ENCODE measurements at places on chromosomes 3 and 15.

DNA sequence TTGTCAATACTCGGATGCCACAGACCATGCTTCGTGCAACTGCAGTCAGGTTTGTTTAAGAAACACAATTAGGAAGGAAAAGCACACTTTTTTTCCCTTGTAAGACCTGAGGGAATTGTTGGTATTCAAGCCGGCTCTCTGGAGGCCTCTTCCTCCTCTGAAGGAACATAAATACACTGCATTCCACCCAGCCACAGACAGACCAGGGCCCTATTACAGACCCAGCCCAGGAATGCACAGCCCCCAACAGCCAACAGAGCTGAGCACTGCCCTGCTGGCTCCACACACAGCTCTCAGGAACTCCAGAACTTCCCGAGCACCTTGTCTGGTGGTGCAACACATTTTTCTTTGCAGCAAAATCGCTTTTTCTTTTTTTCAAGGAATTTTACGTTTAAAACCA is 488.7 kb upstream of the PROK2 start:
- DNase-seq = peak; percentile 97

GRCh38 chr3:15538345-15538744 is 16.8 kb upstream of the COLQ start:
- DNase-seq = no peak

DNA sequence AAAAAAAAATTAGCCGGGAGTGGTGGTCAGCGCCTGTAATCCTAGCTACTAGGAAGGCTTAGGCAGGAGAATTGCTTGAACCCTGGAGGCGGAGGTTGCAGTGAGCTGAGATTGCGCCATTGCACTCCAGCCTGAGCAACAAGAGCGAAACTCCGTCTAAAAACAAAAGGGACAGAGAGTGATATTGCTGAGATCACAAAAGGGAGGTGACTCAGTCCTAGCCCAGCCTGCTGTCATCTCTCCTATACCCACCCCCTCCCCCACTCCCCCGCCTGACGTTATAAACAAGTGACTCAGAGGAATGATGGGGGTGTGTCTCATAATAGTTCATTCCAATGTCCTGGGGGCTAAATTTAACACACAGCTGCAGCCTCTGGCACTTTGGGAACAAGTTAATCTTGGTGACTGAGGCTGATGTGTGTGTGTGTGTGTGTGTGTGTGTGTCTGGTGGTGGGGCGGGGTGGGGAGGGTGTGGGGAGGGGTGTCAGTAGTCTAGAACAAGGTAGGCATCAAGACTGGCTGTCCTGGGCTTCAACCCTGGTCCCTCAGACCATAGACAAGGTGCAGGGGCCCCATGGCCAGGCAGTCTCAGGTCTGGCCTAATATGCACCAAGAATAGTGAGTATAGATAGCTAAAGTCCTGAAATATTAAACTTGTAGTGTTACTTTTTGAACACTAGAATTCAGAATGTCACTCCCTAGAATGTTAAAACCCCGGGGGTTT is 1.3 kb upstream of the KLHL40 start:
- peak; percentile 66 for DNase-seq

DNA sequence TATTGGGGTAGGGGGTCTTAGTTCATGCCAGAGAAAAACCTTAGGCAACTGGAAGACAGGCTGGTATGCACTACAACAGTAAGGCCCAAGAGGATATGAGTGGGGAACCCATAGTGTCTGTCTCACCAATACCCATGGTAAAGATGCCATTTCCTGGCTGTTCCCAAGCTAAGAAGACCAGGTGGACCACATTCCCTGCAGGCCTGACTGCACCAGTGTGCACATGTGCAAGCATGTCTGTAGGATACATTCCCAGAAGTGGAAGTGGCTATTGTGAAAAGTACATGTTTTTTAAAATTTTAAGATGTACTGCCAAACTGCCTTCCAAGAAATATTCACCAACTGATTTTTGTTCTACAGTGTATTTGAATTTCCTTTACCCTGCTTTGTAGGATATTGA is 207.3 kb upstream of the CTNNB1 start:
- no peak for DNase-seq

DNA sequence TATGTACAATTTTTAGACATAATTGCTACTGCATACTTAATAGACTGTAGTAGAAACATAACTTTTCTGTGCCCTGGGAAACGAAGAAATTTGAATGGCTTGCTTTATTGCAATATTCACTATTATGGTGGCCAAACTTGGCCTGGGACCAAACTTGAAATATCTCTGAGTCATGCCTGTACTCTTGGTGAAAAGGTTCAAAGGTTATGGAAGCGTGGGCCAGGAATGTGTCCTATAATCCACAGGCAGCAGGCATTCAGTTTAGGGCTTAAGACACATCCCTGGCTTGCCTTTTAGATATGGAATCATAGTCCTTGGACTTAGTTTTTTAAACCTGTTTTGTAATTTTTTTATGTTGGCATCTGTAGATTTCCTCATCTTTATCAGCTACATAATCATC is 124.3 kb downstream of the LRIG1 start:
- no peak for DNase-seq

DNA sequence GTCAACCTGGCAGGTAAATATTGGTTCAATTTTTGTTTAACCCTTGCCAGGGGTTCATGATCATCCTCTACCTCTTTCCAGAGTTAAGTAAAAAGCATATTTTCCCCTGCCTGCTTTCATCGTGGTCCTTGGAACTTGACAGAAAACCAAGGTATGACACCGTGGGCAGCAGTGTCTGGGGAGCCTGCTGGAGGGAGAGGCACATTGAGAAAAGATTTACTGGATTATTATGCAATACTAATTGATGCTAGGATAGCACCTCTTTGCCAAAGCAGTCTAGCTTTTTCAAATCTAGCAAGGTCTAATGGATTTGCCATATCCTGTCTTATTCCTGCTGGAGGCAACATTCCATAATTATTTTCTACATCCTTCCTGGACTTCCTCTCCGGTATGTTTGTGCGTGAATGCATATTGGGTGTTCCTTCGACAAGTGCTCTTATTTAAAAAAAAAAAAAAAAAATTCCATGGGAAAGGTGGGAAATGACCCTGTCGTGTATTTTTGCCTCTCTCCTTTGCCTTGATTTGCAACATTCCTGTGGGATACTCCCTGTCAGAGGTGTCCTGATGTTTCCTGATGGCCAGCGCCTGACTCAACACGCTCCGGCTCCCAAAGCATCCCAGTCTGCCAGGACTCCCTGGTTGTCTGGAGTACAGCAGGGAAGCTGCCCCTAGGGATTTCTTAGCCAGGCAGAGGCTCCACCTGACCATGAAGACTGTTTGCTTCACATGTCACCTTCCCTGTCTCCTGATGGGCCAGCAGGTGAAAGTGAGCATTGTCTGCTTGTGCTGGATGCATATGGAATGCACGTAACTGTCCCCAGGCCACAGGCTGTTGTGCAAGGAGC is 6.3 kb downstream of the BHLHE40 start:
- no peak for DNase-seq

DNA sequence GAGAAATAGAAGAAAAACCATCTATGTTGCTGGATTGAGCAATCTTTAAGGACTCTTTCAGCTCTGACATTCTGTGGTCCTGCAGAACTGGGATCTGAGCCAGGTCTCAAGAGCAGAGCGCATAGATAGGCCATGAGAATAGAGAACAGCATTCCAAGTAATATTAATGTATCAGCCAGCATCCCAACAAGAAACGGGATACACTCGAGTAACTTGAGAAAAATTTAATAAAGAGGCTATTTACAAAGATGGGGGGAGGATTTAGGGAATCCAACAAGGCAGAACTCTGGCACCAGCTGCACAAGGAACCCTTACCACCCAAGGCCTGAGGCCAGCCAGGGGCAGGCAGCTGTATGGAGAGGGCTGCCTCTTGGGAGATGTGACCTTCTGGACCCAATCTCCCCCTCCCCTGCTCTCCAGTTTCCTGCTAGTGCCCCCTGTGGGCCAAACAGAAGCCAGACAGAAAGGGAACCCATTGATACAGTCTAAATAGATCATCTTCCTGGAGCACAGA is 8.2 kb downstream of the TMOD2 start:
- peak; percentile 95 for DNase-seq

- DNase-seq = no peak
Observed at GRCh38 chr3:119611664-119612063, 14.0 kb downstream of the PLA1A start.

DNA sequence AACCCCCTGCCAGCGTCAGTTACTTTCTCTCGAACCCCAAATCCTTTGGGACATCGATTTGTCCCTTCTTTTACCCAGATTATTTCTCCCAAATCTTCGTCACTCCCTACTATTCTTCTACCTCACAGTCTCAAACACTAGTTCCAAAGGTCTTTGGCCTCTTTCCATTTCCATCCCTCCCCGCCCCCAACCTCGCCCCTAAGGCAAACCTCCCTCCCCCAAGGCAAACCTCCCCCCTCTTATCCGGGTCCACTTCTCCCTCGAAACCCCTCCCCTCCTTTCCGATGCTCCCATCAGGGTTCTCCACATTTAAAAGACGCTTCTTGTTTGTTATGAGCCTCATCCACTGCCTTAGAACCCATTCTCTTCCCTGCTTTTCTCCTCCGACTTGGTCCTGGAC is 583 bp downstream of the EAF1 start:
- no peak for DNase-seq

DNA sequence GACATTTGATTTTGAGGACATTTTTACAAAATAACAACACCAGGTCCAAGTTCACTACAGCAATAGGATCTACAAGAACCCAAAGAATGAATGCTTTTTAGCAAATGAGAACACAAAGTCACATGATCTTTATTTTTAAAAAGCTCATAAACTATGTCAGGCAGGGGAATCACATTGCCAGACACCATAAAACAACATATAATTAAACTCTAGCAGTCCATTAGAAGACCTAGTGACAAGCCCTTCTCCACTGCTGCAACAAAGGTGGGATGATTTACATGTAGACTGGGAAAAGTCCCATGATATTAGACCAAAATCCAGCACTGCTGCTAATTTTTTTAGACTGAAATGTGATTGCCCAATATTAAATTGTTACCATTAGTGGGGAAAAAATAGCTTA is 92.6 kb downstream of the FHIT start:
- DNase-seq = no peak

GRCh38 chr3:114691871-114692270 is 398.0 kb downstream of the TIGIT start:
- DNase-seq = no peak

- DNase-seq = no peak
Observed at GRCh38 chr15:65213241-65213640, 2.0 kb upstream of the CILP start.

DNA sequence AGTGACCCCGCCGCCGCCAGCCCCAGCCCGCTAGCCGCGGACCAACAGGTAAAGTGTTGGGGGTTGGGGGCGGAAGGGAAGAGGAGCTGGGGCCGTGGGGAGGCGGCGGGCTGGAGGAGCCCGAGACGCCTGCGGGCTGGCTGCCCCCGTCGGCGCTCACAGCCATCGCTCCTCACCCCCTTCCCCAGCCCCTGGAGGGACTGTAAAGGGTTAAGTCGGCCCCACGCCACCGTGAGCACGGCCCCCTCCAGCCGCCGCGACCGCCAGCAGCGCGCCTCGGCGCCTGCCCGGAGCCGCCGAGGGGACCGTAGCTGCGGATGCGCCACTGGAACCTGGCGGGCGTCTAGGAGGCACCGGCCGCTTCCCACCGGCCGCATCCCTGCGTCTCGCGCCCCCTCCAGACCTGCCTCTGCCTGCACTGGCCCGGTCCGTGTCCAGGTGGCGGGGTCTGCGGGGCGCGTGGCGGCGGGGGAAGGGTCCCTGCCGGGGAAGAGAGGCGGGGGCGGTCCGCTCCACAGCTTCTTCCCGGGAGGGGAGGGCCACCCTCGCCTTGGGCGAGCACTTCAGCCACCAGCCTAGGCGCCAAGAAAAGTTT is 522 bp downstream of the MED12L start:
- no peak for DNase-seq

GRCh38 chr3:42052132-42052483 is 39.0 kb upstream of the TRAK1 start:
- no peak for DNase-seq

DNA sequence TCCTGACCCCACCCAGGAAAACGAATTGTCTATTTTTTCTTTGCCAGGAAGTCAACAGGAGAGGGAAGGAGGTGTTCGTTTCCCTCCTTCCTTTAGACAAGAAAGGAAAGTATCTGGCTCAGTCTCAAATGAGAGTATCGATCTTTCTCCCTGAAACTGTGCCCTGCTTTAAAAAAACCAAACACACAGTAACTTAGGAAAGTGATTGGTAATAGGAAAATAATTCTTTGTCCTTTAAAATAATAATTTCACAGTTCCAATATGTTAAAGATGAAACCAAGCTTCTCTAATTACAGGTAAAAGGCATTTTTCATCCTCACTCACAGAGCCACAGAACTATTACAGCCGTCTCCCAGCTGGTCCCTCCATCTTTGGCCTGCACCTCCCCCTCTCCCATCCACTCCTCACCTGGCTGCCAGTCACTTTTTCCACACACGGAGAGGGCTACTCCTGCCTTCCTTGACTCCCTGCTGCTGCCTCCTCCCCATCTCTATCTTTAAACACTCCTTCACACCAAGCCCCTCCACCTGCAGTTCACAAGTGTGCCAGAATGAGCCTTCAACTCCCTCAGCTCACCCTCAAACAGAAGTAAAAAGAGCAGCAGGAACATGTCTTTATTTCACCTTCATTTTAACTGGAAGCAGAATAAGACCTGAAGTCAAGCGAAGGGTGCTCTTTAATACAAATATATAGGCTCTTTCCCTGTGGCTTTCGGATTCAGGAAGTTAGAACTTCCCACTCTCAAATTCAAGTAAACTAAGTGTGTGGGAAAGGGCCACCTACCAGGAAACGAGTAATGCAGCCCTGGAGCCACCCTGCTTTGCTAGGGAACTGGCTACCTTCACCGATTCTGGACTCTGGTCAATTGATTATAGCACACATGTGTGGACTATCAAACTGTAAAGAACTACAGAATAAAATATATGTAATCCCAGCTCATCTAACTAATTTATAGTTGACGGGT is 116.4 kb downstream of the SENP2 start:
- DNase-seq = no peak

GRCh38 chr3:180871901-180872300 is 40.6 kb upstream of the FXR1 start:
- no peak for DNase-seq

GRCh38 chr3:4731543-4732111 is 238.5 kb downstream of the ITPR1 start:
- DNase-seq = no peak

All from fibroblast of skin of left quadriceps (primary cell).